Right cardiac atrium (tissue), 5 donors: ENCODE measurements at places on chromosomes 5 and 9.
A peak's percentile ranks its signal among the peaks of the same experiment; 100 is the strongest.

DNA sequence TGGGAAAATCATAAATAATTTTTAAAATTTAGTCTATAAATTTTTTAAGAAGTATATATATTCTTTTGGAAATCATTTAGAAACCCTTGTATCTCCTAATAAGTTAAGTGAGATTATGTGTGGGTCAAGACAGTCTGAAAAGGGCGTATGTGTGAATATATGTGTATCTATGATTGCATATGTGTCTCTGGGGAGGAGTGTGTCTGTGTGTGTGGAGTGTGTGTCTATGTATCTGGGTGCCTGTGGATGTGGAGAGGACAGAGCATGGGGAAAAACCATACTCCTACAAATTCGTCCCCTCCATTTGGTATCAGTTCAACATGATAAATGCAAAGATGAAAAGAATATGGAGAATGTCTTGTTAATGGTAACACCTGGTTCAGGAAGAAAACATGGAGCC lies 342.0 kb upstream of the ACTBL2 start:
- no peak for DNase-seq

- peak; percentile 90 for DNase-seq
Measured at GRCh38 chr9:129458663-129459546, 162.0 kb downstream of the C9orf50 start.

GRCh38 chr9:89601306-89601705 lies 3.5 kb upstream of the GADD45G start:
- DNase-seq: no peak

GRCh38 chr9:122827761-122828093 lies 661 bp downstream of the PDCL start:
- no peak for DNase-seq

- no peak for DNase-seq
Measured at GRCh38 chr9:82726424-82727276, 336.3 kb downstream of the RASEF start.

- DNase-seq: no peak
Measured at GRCh38 chr5:103216137-103216536, 42.4 kb upstream of the MACIR start.

DNA sequence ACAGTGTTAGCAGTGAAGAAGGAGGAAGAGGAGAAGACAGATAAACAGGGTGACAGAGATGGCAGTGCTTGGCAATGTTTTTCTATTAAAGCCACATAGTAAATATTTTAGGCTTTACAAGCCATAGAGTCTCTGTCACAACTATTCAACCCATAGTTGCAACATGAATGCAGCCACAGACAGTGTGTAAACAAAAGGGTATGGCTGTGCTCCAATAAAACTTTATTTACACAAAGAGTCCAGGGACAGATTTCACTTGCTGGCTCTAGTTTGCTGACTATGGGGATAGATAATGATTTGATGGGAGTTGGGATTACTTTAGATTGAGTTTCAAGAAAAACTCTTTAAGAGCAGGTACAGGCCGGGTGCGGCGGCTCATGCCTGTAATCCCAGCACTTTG lies 224.8 kb upstream of the SEMA6A start:
- DNase-seq: no peak

GRCh38 chr5:43065387-43065947 lies 25.3 kb upstream of the ANXA2R start:
- DNase-seq: no peak

DNA sequence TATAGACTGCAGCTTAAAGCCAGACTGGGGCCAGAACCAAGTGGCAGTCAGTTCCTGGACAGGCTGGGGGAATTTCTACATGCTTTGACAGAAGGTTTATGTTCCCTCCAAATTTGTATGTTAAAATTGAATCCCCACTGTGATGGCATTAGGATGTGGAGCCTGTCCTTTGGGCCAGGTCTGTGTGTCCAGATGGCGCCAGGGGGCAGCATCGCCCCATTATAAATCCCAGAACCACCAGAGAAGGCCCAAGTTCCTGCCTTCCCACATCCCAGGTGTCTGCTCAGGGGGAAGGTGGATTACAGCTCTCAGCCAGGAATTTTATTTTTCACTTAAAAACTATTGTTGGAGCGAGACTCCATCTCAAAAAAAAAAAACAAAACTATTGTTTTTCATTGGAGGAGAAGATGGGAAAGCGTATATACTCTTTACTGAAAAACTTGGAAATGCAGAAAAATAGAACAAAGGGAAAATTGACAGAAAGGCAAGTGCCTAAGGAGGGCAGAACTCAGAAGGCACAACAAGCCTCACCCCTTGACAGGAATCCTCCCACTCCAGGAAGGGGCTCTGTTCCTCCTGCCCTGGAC lies 5.0 kb downstream of the IL3 start:
- peak; percentile 35 for DNase-seq

DNA sequence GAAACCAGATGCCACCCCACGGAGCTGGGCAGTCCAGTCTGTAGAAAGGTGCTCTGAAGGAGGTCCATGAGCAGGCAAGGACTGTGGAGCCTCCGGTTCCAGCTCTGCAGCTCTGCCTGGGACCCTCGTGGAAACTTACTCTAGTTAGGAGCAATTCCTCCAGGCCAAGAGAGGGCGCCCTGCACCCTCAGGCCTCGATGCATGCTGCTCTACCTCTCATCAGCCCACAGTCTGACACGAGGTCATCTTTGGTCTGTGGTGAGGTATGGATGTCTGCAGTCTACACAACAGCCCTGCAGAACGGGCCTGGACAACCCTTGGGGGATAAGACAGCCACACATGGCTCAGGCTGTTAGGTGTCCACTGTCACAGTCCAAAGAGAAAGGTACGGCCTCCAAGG lies 50.6 kb upstream of the UBTD2 start:
- DNase-seq: no peak

- no peak for DNase-seq
Measured at GRCh38 chr5:103408408-103408807, 149.8 kb downstream of the MACIR start.

GRCh38 chr5:71481441-71481840 lies 26.0 kb downstream of the BDP1 start:
- DNase-seq: no peak

GRCh38 chr9:100281676-100282387 lies 70.9 kb downstream of the TEX10 start:
- no peak for DNase-seq

DNA sequence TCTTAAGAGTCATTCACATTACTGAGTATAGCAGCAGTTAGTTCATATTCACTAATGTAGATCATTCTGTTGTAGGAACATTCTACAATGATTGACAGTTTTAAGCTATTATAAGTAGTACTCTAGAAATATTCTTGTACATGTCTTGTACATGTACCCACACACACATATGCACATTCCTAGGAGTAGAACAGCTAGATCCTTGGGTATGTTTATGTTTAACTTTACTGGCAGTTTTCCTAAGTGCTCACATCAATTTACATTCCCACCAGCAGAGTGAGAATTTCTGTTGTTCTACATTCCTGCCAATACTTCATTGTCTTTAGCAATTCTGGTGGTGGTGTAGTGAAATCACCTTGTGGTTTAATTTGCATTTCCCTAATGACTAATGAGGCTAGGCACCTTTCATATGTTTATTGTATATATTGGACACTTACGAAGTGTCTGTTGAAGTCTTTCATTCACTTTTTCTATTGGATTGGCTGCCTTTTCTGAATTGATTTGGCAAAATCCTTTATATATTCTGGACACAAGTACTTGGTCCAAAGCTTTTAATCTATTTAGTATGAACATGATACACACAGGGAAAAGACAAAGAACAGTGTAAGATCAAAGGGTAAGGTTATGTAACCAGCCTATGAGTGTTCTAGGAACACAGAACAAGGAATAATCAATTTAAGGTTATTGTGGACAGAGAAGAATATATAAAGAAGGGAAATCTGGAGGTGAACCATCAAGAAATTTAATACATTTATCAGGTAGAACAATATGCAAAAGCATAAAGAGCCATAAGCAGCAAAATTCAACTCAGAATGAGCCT lies 95.6 kb downstream of the MLLT3 start:
- no peak for DNase-seq

- DNase-seq: peak; percentile 26
Measured at GRCh38 chr9:134624137-134624591, 17.4 kb upstream of the COL5A1 start.

GRCh38 chr9:70441622-70442021 lies 27.2 kb upstream of the KLF9 start:
- DNase-seq: no peak
